ENCODE measurements at places on chromosomes 7 and 10. TPM values are rescaled to one million over a fixed set of nuclear protein-coding genes. Genes with fewer than 3 reads are reported as not detected.

ANKRD61 gene
- total RNA-seq, result 0.26 TPM

SFTPD gene
- total RNA-seq, result not detected

CHCHD1 gene
- total RNA-seq, result 16.2 TPM

LIPM gene
- total RNA-seq, result not detected

CLEC2L gene
- total RNA-seq, result not detected

FAM25A gene
- total RNA-seq, result not detected

TAS2R16 gene
- total RNA-seq, result not detected

MALRD1 gene
- 1.7 TPM for total RNA-seq

ZFAND2A gene
- total RNA-seq, result 18.7 TPM

GFRA1 gene
- total RNA-seq, result 6.3 TPM

All from fibroblast of lung (primary cell).